ENCODE measurements at places on chromosomes 7 and 10.

DNA sequence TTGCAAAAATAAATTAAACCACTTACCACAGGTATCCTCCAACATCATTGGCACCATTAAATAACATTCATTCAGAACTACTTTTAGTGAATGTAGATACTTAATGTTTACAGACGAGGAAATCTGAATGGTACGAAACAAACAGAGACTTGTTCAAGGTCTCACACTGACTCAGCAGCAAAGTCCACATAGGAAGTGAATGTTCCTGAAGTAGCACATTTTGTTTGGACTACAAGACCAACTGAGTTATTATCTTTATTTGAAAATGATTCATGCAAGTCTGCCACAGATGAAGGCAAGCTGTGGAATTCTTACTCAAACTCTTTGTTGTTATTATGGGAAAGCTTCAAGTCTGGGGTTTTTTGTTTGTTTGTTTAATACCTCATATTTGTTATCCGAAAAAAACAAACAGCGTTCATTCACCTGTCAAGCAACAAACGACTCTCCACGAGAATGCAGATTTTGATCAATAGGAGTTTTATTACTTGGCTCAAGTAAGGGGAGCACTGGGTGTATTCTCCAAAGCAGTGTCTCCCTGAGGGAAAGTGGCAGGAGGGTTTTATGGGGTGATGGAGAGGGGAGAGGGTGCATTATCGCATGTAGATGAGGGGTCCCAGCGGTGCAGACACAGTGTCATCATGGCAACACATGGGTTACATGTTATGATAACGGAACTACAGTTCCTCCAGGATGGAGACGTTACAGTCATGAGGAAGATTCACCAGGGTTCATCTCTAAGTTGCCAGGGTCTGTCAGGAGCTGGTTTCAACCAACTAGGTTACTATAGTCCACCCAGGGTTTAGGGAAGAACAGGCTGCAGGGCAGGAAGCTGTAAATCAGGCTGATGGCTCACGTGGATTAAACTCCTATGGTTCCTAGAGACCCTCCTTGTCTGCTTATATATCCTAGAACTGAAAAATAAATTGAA lies 147.7 kb upstream of the AKR1E2 start:
- DNase-seq: peak; percentile 91

- peak; percentile 61 for DNase-seq
Measured at GRCh38 chr10:89476150-89476549, 59.2 kb downstream of the SLC16A12 start.

DNA sequence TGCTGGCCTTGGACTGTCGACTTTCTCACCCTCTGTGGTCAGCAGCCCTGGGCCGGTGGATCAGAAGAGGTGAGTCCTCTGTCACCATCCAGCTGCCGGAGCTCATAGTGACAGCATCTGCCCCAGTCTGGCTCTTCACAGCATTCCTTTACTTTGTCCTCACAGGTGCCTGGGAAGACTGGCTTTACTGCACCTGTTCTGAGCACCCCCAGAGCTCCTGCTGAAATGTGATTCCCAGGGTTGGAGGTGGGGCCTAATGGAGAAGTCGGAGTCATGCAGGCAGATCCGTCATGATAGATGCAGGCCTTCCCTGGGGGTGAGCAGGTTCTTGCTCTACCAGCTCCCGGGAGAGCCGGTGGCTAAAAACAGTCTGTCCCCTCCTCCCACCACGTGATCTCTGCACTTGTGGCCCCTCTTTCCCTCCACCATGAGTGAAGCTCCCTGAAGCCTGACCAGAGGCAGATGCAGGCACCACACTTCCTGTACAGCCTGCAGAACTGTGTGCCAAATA lies 171.5 kb downstream of the ZMYND11 start:
- no peak for DNase-seq

GRCh38 chr10:112203328-112204076 lies 19.9 kb upstream of the GPAM start:
- no peak for DNase-seq

GRCh38 chr7:2639181-2639681 lies 7.4 kb downstream of the TTYH3 start:
- no peak for DNase-seq

GRCh38 chr7:29485339-29486190 lies 78.1 kb upstream of the PRR15 start:
- no peak for DNase-seq

Data from astrocyte of the spinal cord (primary cell).